ENCODE measurements at places on chromosomes 13 and 19.

- no peak for DNase-seq
Observed at GRCh38 chr19:28889941-28890670, 322.8 kb downstream of the UQCRFS1 start.

DNA sequence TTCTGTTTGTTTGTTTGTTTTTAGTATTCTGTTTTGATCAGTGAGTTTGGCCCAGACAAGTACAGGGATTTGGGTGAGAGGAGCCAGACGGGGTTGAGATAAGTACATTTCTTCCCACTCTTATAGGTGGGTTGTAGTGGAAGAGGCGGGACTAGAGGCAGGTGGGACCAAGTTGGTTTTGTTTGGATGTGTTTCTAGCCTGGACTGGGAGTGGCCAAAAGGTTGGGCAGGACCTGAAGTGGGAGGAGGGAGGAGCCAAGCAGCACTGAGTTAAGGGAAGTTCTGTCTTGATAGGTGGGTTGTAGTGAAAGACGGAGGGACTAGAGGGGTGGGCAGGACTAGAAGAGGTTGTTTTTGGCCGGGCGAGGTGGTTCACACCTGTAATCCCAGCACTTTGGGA, 9.0 kb downstream of the DNASE2 start:
- no peak for DNase-seq

- DNase-seq = no peak
Observed at GRCh38 chr13:99382428-99383133, 75.4 kb upstream of the GPR183 start.

GRCh38 chr19:7360393-7360984, 11.8 kb downstream of the ARHGEF18 start:
- no peak for DNase-seq

Data from stimulated activated CD4-positive, alpha-beta T cell treated with anti-CD3 and anti-CD28 coated beads, Interleukin-15, amount 100 ng/mL, for 48 hours (primary cell).